Activated CD8-positive, alpha-beta memory T cell treated with anti-CD3 and anti-CD28 coated beads for 4 hours (primary cell): ENCODE measurements at places on chromosomes 7 and 10.

DNA sequence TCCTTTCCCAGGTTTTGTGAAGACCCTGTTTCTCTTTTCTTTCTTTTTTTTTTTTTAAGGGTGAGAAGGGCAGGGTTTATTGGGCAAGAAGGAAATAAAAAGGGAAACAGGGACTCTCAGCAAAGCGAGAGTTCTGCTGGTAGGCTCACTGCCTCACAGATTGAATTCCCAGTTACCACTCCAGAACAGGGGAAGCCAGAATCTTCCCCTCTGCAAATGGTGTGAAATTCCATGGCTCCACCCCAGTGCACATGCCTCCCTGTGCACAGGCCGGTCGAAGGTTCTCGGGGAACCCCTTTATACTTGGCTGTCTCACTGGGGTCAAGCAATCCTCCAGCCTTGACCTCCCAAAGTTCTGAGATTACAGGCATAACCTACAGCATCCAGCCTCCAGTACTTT, 10.5 kb upstream of the GUSB start:
- DNase-seq = no peak

- DNase-seq = no peak
Observed at GRCh38 chr7:116193329-116194087, 16.8 kb upstream of the TES start.

- no peak for DNase-seq
Observed at GRCh38 chr10:2222631-2223030, 485.3 kb upstream of the ADARB2 start.

GRCh38 chr10:13396369-13396768, 48.3 kb upstream of the SEPHS1 start:
- no peak for DNase-seq

DNA sequence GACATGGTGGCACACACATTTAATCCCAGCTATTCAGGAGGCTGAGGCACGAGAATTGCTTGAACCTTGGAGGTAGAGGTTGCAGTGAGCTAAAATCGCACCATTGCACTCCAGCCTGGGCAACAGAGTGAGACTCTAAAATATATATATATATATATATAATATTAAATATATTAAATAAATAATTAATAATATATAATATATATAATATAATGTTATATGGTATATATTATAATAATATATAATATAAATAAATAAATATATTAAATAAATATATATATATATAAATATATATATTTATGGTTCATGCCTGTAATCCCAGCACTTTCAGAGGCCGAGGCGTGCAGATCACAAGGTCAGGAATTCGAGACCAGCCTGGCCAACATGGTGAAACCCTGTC, 33.9 kb upstream of the PBLD start:
- no peak for DNase-seq

DNA sequence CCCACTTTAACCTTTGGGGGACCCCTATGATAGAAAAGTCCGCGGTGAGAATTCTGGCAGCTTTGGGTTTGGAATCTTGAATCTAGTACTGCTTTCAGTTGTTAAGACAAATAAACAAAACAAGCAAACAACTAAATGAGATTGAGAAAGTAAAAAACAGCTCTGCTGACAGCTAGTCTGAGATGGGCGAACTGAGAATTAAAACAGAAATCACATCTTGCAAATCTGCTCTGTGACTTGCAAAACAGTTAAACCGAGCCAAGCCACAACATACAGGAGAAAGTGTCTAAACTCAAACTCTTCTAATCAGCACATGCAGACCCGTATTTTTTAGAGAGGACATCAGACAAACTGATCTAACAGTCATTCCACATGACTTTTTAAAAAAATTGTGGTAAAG, 110.4 kb downstream of the SH2D4B start:
- DNase-seq = no peak

GRCh38 chr10:52818019-52818418, 45.4 kb upstream of the MBL2 start:
- DNase-seq = no peak

- no peak for DNase-seq
Observed at GRCh38 chr10:100725869-100726426, 19.4 kb upstream of the PAX2 start.

GRCh38 chr10:112229901-112230300, 46.3 kb upstream of the GPAM start:
- DNase-seq = no peak

DNA sequence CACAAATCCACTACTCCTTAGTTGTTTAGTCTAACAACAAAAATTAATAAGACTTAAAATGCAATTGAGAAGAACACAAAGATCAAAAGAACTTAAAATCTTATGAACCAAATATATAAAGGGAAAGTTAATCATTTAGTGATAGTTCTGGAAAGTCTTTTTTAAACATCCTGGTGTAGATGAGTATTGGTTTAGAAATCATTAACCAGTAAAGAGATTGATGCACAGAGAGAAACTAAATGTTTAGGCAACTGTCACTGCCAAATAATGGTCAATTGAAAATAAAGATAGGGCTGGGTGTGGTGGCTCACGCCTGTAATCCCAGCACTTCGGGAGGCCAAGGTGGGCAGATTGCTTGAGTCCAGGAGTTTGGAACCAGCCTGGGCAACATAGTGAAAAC, 44.9 kb downstream of the SP8 start:
- DNase-seq = no peak

- DNase-seq = no peak
Observed at GRCh38 chr10:114401195-114401791, 3.0 kb downstream of the AFAP1L2 start.

- no peak for DNase-seq
Observed at GRCh38 chr7:127813991-127814541, 162.1 kb downstream of the SND1 start.

DNA sequence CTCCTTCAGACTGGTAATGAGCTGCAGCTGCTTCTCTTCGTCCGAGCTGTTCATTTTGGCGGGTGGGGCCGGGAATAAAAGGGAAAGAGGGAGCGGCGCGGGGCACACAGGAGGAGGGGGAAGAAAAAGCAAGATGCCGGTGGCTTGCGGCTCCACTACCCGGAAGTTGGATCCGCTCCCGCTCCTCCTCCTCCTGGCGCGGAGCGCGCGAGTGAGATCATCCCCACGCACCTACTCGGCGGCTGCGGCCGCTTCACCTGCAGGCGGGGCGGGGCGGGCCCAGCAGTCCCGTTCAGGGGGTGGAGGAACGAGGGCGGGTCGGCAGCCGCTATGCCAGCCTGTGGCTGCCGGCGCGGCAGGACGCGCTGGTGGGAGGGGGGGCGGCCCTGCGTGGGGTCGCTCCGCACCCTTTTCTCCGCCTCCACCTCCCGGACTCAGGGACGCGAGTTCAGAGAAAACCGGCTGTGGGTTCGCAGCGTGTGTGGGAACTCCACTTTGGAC, at the start of gene SHTN1:
Gene SHTN1 (minus strand): TSS at position 162 of the 501 bp plus-strand sequence. CDS start 108 bp downstream, at position 54.
- no peak for DNase-seq

GRCh38 chr10:52541006-52541473, 227.0 kb downstream of the DKK1 start:
- no peak for DNase-seq

- no peak for DNase-seq
Observed at GRCh38 chr7:106327538-106328481, 43.0 kb upstream of the NAMPT start.

- no peak for DNase-seq
Observed at GRCh38 chr7:149109969-149110368, 16.2 kb downstream of the ZNF425 start.

DNA sequence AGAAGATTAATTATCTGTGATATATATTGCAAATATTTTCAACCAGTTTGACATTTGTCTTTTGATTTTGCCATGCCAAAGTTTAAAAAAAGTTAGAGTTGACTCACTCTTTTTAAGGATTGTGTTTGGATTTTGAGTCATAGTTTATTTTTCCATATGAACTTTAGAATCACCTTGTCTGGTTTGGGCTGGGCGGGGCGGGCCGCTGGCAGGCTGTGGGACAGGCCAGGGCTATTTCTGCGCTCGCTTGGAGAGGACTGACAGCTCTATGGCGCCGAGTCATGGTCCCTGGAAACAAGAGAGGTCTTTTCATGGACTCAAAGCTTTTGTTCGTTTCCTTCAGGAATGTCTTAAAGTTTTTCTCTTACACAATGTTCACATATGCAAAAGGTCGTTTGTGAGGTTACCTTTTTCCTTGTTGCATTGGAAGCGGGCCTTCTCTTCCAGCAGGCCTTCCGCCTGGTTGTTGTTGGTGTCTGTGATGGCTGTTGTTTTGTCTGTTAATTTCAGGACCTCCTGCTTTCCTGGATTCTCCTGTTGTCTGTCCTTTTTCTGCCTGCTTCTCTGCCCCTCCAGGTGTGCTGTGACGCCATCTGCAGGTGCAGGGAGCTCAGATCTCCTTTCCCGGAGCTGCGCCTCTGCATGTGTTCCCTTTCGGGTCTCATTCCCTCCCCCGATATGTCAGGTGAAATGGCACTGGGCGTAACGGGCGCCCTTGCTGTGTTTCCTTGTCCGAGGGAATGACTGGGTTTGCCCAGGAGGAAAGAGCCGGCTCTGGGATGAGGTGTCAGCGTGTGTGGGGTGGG, 53.8 kb downstream of the INPP5A start:
- no peak for DNase-seq

DNA sequence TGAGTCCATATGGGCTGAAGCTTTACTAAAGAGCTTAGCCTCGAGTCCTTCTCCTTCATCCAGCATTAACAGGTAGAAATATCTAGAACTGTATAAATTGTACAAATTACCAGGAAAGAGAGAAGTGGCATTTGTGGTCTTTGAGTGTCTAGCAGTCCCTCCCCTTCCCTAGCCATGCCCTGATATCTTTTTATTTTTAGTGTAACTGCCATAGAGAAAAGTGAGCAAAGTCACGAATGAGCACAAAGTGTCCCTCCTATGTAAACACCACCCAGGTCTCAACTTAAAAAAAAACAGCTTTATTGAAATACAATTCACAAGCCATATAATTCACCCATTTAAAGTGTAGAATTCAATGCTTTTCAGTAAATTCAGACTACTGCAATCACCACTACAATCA, 339.0 kb upstream of the ZMIZ1 start:
- no peak for DNase-seq

DNA sequence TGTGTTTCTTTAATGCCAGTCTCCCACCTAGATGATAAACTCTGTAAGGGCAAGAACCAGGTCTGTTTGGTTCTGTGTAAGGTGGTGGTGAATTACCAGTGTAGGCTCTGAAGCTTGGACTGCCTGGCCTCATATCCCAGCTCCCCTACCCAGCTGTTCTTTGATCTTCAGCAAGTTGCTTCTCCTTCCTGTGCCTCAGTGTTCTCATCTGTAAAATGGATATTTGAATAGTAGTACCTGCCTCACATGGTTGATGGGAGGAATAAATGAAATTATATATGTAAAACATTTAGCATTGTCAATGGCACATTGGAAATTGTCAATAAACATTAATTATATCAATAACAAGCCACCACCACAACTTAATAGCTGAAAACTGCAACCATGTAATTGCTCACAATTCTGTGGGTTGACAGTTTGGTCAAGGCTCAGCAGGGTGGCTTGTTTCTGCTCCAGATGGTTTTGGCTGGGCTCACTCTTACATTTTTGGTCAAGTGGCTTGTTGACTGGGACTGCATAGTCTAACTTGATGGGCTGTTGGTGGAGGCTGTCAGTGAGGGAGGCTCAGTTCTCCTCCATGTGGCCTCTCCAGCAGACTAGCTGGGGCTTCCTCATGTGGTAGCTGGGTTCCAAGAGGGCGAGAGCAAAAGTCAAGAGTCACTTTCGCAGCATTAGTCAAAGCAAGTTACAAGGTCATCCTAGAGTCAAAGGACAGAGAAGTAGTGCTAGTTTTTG, 84.5 kb upstream of the DUSP5 start:
- no peak for DNase-seq

- no peak for DNase-seq
Observed at GRCh38 chr10:132326344-132326889, 5.6 kb upstream of the LRRC27 start.

GRCh38 chr7:131786204-131786603, 229.8 kb upstream of the PODXL start:
- no peak for DNase-seq

GRCh38 chr10:113914956-113915355, 60.5 kb downstream of the NHLRC2 start:
- no peak for DNase-seq

- no peak for DNase-seq
Observed at GRCh38 chr7:47149208-47149839, 432.6 kb downstream of the TNS3 start.

DNA sequence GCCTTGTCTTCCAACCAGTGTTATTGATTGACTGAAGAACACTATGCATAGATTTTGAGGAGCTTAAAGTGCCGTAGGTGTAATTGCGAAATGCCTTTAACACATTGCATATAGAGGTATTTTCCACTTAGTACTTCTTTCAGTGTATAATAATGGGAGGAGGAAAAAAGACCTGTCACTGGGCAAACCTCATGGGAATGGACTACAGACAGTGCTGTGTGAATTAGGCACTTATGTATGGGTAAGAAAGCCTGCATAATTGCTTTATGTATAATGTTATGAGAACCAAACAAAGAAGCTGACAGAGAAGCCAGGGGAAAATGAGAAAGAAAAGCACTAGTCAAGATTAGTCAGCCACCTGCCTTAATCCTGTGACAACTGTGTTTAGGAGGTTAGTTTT, 12.4 kb upstream of the SCRN1 start:
- DNase-seq = no peak

DNA sequence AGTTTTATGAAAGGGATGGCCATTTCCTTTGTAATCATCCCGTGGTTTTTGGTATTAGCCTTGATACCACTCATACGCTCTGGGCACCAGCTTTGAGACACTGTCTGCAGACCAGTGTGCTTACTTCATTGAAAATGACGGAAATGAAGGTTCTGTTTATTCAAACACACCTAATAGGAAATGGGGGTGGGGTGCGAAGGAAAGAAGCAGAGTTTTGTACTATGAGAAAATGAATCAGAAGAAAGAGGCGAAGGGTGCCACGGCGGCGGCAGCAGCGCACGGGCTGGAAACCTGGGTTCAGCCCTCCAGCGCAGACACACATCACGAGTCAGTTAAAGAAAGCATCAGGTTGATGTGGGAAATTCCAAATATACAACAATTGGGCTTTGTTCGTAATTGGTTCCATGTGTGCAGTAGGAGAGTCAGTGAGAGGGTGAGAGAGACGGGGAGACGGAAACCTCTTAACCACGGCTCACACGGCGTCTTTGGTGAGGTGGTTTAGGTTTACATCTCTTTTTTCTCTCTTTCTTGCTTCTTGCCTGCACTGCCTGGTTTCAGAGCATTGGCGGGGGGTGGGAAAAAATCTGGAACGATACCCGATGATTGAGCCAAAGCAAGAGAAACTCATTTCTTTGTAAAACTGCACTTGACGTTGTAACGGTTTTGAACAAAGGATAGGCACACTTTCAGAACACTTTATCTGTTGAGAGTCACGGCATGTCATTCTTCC, 321.2 kb downstream of the FRMD4A start:
- DNase-seq = peak; percentile 65

GRCh38 chr10:79399223-79399831, 46.1 kb downstream of the ZCCHC24 start:
- DNase-seq = no peak
